ENCODE measurements at places on chromosomes 1 and 21. TPM values are rescaled to one million over a fixed set of nuclear protein-coding genes. Genes with fewer than 3 reads are reported as not detected.

GRCh38 chr21:37375866-37376574 is 9.4 kb downstream of the DYRK1A start:
- DNase-seq: no peak

- no peak for DNase-seq
Measured at GRCh38 chr1:53180226-53180625, 16.4 kb upstream of the CPT2 start.

- DNase-seq: no peak
Measured at GRCh38 chr1:88697503-88697902, 13.4 kb downstream of the PKN2 start.

DNA sequence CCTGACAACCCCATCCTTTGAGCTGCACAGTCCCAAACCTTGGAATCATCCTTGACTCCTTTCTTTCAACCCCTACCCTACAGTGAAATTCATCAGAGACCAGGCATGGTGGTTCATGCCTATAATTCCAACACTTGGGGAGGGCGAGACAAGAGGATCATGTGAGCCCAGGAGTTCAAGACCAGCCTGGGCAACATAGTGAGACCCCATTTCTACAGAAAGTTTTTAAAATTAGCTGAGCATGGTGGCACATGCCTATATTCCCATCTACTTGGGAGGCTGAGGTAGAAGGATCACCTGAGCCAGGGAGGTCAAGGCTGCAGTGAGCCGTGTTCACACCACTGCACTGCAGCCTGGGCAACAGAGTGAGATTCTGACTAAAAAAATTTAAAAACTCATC is 34.5 kb downstream of the RERE start:
- no peak for DNase-seq

DNA sequence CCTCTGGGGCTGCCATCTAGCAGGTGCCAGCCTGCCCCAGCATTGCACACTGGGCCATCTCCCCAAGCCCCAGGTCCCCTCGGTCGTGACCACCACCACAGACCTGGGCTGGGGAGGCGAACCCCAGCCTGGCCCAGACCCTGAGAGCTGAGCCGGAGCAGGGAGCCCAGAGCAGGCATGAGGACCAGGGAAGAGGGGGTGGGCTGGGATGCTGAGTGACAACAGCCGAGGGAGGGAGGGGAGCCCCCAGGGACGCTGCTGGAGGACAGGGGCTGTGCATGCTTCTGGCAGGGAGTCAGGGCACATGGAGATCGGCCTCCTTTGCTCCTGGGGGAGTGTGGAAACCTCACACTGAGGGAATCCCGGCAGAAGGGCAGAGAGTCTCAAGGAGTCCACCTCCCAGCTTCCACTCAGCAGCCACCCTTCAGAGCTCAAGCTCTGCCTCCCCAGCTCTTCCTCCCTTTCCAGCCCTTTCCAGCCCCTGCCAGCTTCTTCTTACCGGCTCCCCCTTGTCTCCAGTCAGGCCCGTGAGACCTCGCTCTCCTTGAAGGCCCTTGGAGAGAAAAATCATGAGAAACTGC is 23.7 kb upstream of the PEF1 start:
- DNase-seq: no peak

DNA sequence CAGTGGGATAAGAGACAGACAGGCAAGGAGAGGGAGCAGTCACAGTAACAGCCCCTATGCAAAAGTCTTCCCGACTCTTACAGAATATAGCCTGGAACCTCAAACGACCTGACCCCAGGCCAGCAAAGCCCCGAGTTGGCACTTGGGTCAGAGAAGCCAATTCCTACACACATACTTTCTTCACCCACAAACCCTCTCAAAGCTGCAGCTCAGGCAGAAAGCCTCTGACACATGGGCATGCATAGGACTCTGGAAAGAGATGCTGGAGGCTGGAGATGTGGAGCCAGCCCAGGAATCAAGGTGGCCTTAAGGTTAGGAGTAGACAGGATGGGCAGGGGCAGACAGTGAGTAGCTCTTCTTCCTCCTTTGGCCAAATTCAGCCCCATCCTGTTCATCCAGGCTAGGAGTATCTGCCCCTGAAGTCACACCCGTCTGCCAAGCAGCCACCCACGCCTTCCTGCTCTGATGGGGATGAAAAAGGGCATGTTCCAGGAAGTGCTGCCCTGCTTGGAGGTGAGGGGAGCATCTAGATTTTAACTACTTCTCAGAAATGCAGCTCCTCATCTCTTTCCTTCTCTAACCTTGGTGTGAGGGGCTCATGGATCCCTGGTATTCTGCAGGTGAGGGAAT is 7.8 kb downstream of the SLC41A1 start:
- no peak for DNase-seq

GRCh38 chr1:203539831-203540546 is 46.0 kb downstream of the OPTC start:
- no peak for DNase-seq

GRCh38 chr21:15741510-15741909 is 11.7 kb downstream of the USP25 start:
- DNase-seq: no peak

DNA sequence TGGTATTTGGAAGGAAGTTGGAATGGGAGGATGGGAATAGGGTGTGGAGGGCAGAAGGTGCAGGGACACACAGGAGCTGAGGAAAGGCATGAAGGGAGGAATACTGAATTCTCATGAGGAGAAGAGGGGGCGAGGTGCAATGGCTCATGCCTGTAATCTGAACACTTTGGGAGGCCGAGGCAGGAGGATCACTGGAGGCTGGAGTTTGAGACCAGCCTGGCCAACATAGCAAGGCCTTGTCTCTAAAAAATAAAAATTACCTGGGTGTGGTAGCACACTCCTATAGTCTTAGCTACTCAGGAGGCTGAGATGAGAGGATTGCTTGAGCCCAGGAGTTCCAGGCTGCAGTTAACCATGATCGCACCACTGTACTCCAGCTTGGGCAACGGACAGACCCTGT is 117.3 kb downstream of the DTL start:
- DNase-seq: no peak

GRCh38 chr1:200670242-200671118 is 773 bp upstream of the DDX59 start:
- DNase-seq: no peak

DNA sequence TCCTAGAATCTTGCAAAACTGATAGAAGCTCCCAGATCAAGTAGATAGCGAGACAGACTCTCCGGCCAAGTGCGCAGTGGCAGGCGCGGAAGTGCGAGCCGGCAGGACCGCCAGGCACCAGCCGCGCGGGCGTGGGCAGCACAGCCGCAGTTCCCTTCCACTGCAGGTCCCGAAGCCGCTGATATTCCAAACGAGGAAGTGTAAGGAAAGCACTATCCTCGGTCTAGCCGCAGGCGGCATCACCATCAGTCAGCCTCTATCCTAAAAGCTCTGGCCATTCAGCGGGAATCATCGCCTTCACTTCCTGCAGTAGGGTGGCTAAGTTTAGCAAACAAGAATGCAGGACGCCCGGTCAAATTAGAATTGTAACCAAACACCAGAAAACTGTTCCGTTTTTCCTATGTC is 710 bp downstream of the GLRX2 start:
- peak; percentile 47 for DNase-seq

DNA sequence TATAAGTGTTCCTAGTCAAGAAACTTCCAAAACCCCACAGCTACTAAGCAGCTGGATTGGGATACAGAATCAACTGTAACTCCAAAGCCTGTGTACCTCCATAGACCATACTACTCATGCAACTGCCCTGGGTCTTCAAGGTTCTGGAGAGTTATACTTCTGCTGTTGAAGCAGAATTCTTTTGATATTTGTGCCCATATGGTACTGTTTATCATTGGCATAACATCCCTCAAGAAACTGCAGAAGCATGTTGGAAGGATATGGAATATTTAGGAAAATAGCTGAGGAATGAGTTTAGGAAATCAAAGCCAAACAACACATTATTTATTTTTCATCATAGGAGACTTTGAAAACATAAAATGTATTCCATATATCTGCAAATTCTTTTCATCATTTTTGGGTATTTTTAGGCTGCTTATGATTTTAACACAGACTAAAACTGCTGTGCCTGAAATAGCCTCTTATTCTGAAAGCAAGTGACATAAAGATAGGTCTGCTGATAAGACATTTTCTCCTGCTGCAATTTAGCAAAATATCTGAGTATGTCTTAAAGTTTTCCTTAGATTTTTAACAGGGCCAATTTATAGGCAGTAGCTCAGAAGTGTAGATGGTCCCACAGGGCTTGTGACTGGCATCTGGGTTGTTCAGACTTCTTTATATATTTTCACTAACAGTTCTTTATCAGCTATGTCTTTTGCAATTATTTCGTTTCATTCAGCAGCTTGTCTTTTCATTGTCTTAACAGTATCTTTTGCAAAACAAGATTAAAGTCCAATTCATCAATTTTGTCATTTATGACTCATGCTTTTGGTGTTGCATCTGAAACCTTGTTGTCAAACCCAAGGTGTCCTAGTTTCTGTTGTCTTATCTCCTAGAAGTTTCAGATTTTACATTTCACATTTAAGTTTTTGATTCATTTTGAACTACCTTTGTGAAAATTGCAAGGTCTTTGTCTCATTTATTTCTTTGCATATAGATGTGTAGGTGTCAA is 41.1 kb upstream of the ZNF124 start:
- DNase-seq: no peak

KLF17 gene
- total RNA-seq: not detected

ARMH1 gene
- not detected for total RNA-seq

PMVK gene
- 36.1 TPM for total RNA-seq

BMP8A gene
- 0.44 TPM for total RNA-seq

RABIF gene
- total RNA-seq: 4.7 TPM

TTLL10 gene
- total RNA-seq: not detected

MPL gene
- total RNA-seq: 0.37 TPM
